ENCODE measurements at places on chromosomes 2 and 18.

- DNase-seq: no peak
- H3K4me3 ChIP-seq: no peak overlapping the region
- H3K27me3 ChIP-seq: no peaks in the 10 kb centered on the region
- H3K4me1 ChIP-seq: no peaks in the 10 kb centered on the region
- no peak overlapping the region for H3K27ac ChIP-seq
- H3K36me3 ChIP-seq: no peaks in the 10 kb centered on the region
Measured at GRCh38 chr2:168436840-168437239, 19.2 kb upstream of the CERS6 start.

DNA sequence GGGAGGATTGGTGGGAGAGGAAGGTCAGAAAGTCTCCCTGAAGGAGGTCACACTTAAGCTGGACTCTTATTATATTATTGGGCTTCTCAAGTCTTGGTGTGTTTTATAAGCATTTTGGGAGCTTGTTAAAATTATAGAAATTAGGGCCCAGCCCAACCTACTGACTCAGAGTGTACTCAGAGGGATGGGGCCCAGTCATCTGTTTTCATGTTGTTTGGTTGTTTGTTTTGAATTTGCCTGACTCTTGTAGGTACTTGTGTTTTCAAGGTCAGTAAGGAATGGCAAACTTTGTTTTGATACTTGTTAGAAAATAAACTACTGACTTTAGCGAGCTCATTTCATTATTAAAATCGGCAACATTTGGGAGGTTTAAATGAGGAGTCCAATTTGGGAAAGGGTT is 152.0 kb downstream of the INSIG2 start:
- H3K27ac ChIP-seq: no peak overlapping the region
- no peak overlapping the region for H3K4me3 ChIP-seq
- H3K27me3 ChIP-seq: no peaks in the 10 kb centered on the region
- no peak for DNase-seq
- no peaks in the 10 kb centered on the region for H3K36me3 ChIP-seq
- H3K4me1 ChIP-seq: no peaks in the 10 kb centered on the region

DNA sequence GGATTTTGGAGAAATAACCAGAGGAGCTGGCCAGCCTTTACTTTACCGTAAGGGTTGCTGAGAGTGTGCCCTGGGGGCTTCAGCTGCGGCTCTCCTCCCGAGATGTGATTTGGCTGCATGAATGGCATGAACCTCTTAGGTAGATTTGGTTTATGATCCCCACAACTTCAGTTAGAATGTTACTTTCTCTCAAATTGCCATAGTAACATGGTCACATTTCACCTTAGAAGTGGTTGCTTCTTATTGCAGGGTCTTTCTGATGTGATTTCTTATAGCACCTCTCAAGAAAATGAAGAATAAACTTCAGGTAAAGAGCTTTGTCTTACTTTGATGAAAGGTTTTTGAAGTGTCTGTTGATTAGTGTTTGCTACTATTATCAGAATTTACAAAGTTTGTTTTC is 5.6 kb downstream of the PLCL1 start:
- H3K27ac ChIP-seq: no peak overlapping the region

DNA sequence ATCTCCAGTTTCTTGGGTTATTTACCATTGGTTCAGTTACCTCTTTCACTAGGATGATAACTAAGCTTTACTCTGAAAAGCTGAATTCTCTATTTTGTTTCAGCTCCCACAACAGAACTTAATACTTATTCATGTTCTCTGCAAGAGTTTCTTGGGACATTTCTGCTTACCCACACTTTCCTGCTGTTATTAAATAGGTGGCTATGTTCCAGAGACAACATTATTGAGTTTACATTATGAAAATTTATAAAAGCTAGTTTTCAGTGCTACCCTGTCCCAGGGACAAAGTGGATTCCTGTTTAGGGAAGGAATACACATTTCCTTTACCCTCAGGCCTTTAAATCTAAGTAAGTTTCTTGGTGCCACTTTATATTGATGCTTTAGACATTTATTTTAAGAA is 7.0 kb upstream of the GPD2 start:
- H3K36me3 ChIP-seq: no peaks in the 10 kb centered on the region
- H3K4me3 ChIP-seq: no peak overlapping the region
- no peak overlapping the region for H3K27ac ChIP-seq
- no peaks in the 10 kb centered on the region for H3K27me3 ChIP-seq

GRCh38 chr2:127560931-127561280 is 25.4 kb downstream of the MYO7B start:
- H3K4me1 ChIP-seq: no peaks in the 10 kb centered on the region
- no peak for DNase-seq
- no peaks in the 10 kb centered on the region for H3K36me3 ChIP-seq
- no peak overlapping the region for H3K4me3 ChIP-seq

GRCh38 chr2:46723346-46723745 is 192.3 kb downstream of the MCFD2 start:
- H3K36me3 ChIP-seq: no peaks in the 10 kb centered on the region
- H3K4me1 ChIP-seq: peaks cover 5% of the 10 kb centered on the region
- H3K27ac ChIP-seq: no peak overlapping the region

- no peaks in the 10 kb centered on the region for H3K4me1 ChIP-seq
- no peaks in the 10 kb centered on the region for H3K36me3 ChIP-seq
- H3K27me3 ChIP-seq: no peaks in the 10 kb centered on the region
- DNase-seq: no peak
- no peak overlapping the region for H3K4me3 ChIP-seq
- no peak overlapping the region for H3K27ac ChIP-seq
Measured at GRCh38 chr2:70472221-70472890, 81.3 kb downstream of the TGFA start.

DNA sequence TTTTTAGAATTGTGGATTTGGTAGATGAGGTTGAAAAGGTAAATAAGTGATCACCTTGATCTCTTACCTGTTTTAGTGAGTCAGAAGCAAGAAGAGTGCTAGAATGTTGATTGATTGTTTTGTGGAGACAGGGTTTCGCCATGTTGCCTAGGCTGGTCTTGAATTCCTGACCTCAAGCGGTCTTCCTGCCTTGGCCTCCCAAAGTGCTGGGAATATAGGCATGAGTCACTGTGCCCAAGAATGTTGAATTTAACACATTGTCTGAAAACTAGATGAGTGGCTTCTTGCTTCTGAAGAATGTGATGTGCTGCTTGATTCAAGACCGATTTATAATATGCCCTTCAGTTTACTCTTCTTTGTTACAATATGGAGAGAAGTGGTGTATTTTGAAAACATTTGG is 121.3 kb downstream of the FMNL2 start:
- H3K27me3 ChIP-seq: no peaks in the 10 kb centered on the region
- DNase-seq: no peak
- H3K4me3 ChIP-seq: no peak overlapping the region
- no peaks in the 10 kb centered on the region for H3K36me3 ChIP-seq
- H3K27ac ChIP-seq: no peak overlapping the region

DNA sequence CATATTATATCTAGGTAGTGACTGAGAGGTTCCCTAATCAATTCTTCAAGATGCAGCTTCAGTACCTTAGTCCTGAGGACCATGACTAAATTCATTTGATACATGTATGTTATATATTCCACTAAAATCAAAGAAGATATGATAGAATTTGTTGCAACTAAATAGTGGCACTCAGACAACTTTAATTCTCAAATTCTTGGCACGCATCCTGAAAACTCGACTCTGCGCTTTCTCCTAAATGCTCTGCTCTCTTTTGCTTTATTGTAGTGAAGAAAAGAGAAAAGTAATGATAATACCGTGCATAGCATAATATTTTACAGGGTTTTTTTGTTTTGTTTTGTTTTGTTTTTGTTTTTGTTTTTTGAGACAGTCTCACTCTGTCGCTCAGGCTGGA is 475.3 kb downstream of the ARHGAP15 start:
- H3K27me3 ChIP-seq: no peaks in the 10 kb centered on the region
- H3K27ac ChIP-seq: no peak overlapping the region
- no peaks in the 10 kb centered on the region for H3K4me1 ChIP-seq
- H3K4me3 ChIP-seq: no peak overlapping the region
- no peak for DNase-seq

DNA sequence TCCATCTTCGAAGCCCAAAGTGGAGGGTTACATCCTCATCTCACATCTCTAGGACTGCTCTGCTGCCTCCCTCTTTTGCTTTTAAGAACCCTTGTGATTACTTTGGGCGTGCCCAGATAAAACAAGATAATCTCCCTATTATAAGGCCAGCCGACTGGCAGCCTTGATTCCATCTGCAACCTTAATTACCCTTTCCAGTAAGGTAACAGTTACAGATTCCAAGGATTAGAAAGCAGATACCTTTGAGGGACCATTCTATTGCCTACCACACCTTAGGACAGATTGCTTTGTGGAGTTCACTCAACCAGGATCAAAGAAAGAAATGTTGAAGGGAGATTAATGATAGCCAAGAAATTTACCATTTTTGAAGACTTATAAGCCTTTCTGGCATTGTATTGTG is 250.8 kb upstream of the ACVR2A start:
- H3K36me3 ChIP-seq: no peaks in the 10 kb centered on the region
- no peak overlapping the region for H3K4me3 ChIP-seq
- H3K27ac ChIP-seq: no peak overlapping the region
- no peaks in the 10 kb centered on the region for H3K27me3 ChIP-seq
